ENCODE measurements at places on chromosomes 2 and 18.

GRCh38 chr18:50700245-50701165 lies 119.3 kb downstream of the MRO start:
- no peak for DNase-seq

GRCh38 chr2:16374671-16375070 lies 291.0 kb downstream of the CYRIA start:
- DNase-seq, result no peak

GRCh38 chr2:183059561-183059960 lies 19.0 kb upstream of the DUSP19 start:
- DNase-seq, result no peak

DNA sequence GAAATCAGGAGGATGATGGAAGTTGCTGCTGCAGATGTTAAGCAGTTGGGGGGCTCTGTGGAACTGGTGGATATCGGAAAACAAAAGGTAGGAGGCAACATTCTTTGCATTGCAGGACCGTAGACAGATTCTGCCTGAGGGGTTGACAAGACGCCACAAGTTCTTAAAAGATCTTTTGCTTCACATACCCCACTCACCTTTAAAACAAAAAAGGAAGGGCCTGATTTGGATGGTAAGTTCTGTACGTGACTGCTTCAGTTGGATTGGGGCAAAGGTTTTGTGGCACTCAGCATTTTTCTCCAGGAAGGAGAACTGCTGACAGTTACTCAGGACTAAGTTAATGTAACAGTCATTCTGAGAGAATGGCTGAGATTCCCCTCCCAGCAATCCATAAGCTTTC lies 5.2 kb downstream of the CNDP2 start:
- DNase-seq, result no peak

GRCh38 chr2:5364361-5364760 lies 327.8 kb upstream of the SOX11 start:
- no peak for DNase-seq

DNA sequence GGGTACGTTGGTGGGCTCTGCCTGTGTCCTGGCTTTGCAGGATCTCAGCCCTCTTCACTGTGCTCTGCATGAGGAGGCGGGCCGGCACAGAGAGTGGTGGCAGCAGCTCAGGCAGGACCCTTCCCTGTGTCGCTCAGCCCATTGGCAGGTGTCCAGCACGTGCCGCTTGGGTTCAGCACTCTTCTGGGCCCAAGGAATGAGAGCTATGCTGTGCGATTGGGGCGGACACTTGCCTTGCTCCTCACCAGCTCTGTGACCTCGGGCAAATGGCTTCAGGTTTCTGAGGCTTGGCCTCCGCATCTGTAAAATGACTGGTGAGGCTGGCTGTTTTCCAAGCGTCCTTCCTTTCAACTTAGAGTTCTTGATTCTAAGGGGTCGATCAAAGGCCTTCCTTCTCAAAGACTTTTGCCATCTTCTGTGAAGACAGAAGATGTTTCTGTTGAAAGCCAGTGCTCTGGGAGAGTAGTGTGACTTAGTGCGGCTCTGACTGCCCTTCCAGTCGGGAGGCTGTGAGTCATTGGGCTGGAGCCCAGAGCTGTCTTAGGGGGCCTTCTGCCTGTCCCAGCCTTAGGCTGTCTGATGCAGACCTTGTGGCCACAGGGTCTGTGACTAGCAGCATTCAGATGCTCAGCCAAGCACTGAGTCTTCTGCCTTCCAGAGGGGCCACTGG lies 35.6 kb downstream of the GLI2 start:
- DNase-seq, result no peak

All from GM12865 (cell line).